Stimulated activated CD4-positive, alpha-beta T cell treated with anti-CD3 and anti-CD28 coated beads, Interleukin-12 subunit alpha, Interleukin-12 subunit beta, amount 100 ng/mL, for 24 hours (primary cell): ENCODE measurements at places on chromosomes 16 and 17.

DNA sequence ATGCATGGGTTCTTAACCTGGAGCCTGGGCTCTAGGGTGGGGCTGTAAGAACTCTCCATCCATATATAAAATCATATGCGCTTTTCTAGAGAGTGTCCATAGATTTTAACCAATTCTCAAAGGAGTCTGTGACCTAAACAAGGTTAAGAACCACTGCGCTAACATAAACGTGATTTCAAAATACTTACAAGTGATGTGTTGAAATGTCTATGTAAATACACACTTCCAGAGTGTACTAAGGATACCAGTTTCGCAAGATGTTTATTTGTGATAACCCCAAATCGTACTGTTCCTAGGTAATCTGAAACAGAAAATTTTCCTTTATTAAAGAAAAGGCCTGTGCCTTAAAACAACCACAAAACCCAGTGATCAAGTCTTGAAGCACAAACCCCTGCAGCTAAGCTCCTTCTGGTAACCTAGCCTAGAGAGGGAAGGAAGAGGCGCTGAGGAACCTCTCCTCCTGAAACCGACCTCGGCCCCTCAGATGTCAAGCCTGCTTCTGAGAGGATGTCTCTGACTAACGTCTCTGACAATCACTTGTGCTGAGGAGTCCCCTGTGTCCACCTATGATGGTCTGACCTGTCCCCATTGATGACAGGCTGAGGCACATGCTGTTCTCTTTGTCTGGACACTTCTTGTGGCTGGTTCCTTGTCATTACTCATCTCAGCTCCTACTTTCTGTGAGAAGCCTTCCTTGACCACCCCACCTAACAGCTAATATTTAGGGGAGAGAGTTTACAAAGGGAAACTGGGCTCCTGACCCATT lies 32.2 kb downstream of the SNN start:
- no peak for DNase-seq

DNA sequence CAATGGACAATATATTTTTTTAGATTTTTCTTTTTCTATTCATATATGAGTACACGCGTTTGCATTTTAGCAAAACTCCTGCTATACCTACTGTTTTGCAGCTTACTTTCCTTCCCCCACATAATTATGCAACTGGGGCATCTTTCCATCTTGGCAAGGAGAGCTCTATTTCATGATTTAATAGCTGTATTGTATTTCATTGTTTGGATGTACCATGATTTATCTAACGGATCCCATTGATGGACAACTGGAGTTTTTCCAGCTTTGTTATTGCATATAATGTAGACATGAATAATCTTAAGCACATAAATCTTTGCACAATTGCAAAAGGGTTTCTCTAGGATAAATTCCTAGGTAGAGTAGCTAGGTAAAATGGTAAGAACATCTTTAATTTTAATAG lies 133.9 kb downstream of the PITPNC1 start:
- no peak for DNase-seq

- DNase-seq, result no peak
Measured at GRCh38 chr16:6279286-6279685, 1053.4 kb upstream of the RBFOX1 start.

DNA sequence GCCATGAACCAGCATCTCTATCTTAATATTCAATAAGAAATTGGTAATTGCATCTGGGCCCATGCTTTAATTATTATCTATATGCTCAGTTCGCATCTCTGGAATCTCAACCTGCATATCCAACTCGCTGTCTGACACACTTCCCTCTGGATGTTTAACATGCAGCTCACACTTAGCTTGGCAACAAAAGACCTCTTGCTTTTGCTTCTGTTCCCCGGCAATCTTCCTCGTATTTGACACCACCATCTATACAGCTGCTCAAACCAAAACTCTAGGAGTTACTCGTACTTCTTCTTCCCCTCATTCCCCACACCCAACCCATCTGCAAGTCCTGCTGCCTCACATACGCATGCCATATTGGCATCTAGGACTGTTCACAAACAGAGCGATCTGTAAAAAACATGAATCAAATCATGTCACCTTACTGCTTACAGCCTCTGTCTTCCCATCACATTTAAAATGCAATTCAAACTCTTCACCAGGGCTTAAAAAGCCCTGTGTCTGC lies 300.6 kb downstream of the CEP112 start:
- no peak for DNase-seq

DNA sequence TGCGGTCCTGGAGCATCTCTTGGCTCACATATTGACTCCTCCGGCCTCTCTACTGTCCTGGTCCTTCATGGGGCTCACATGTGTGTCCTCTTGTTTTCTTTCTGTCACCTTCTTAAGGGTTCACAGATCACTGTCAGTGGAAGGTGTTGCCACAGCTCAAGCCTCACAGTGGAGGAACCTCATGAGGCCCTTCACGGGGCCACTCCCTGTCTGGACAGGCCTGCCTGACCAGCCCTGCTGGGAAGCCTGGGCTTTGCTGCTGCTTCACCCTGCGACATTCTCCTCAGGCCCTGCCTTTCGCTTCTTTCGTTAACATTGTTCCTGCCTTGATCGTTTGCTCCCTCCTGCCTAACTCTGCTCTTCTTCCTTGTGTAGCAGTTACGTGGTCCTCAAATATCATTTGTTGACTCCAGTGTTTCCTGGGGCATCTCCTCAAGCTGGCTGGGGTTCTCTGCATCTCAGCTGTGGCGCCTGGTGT lies 55.9 kb downstream of the WDR45B start:
- no peak for DNase-seq

- no peak for DNase-seq
Measured at GRCh38 chr16:85746460-85747215, 4.3 kb downstream of the C16orf74 start.

- no peak for DNase-seq
Measured at GRCh38 chr16:20393801-20394577, 10.5 kb downstream of the PDILT start.
